Activated CD4-positive, alpha-beta T cell treated with anti-CD3 and anti-CD28 coated beads for 4 hours (primary cell): ENCODE measurements at places on chromosomes 11 and 22.

GRCh38 chr22:28229566-28230485 is 310.8 kb upstream of the PITPNB start:
- DNase-seq = no peak

DNA sequence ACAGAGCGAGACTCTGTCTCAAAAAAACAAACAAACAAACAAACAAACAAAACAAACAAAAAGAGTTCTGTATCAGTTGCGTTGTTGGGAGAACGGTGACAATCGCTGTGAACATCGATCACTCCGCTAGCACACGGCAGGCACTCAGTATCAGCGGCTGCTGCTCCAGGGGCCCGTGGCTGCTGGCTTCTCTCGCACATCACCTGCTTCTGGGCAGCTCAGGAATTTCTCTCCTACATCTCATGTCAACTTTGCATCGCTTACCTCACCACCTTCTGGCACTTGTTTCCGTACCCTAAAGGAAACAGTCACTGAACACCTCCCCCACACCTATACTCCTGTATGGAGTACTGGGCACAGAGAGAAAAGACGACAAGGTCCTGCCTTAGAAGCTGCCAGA is 70.3 kb upstream of the WNT7B start:
- no peak for DNase-seq

DNA sequence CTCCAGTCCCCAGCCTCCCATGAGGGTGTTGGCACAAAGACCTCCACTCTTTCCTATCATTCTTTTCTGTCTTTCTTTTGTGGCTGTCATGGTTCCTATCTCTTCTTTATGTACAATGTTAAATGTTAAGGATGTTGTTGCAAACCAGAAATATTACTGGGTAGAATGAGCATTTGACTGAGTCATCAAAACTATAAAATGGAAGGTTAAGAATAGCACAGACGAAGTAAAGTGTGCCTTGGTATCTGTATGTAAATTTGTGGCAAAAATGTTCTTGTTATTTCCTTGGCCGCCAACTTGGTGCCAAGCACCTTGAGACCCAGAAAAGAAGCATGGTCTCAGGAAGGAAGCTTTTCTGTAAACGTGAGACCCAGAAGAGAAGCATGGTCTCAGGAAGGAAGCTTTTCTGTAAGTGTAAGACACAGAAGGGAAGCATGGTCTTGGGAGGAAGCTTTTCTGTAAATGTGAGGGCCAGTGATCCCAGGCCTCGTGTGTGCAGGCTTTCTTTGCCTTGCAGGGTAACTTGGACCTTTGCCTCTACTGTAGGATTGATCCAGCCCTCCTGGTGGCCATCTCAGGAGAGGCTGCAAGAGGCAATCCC is 6.7 kb upstream of the PKP3 start:
- no peak for DNase-seq

DNA sequence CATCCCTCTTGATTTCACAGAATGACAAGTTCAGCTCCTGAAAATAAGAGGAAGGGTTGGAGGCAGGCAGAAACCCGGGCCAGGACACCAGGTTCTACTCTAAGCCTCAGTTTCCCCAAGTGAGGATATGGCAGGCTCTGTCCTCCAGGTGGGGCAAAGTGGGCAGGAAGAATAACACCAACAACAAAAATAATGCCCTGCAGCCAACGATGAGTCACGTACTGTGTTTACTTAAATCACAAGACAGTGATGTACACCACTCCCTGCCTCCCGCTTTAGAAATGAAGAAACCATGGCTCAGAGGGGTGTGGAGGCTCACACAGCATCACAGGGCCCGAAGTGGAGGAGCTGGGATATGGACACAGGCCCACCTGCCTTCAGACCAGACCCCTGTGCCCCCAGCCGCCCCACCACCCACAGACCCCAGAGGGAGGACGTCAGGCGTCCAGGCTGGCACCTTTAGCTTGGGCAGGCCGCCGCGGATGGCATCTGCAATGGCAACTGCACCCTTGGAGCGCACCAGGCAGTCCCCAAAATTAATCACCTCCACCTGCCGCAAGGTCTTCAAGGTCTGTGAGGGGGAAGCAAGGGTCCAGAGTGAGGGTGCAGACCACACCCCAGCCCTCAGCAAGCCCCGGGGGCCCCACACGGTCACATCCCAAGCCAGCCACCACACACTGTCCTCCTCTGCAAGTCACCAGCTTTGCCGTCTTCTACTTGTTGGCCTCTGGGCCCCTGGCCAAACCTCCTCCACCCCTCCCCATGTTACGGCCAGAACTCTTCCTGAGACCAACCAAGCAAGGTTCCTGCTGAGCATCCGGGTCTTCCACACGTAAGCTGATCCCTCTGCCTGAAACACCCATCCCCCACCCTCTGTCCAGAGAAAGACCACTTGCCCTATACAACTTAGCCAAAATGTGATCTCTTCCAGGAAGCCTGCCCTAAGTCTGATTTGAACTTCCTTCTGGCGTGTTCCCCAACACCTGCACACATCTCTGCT is 15.8 kb upstream of the CHADL start:
- no peak for DNase-seq

GRCh38 chr11:95991545-95991944 is 67.6 kb upstream of the MTMR2 start:
- DNase-seq = no peak

GRCh38 chr11:16587670-16588069 is 150.8 kb upstream of the C11orf58 start:
- DNase-seq = no peak

GRCh38 chr11:61404641-61405040 is 12.3 kb downstream of the TMEM216 start:
- no peak for DNase-seq

DNA sequence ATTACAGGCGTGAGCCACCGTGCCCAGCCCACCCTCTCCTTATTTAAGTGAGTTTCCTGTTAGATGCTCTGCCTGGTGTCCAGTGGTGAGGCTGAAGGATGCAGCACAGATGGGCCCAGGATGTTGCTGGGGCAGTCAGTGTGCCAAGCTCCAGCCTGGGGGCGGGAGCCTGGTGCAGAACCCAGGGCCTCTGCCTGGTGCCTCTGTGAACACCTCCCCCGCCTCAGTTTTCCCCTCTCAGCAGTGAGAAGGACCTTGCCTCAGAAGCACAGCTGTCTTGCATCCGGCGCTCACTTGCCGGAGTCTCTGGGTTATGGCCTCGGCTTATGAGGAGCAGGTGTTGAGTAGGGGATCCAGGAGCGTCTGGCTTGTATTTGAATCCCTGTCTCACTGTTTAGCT is 116.2 kb downstream of the KIAA1671 start:
- peak; percentile 17 for DNase-seq

DNA sequence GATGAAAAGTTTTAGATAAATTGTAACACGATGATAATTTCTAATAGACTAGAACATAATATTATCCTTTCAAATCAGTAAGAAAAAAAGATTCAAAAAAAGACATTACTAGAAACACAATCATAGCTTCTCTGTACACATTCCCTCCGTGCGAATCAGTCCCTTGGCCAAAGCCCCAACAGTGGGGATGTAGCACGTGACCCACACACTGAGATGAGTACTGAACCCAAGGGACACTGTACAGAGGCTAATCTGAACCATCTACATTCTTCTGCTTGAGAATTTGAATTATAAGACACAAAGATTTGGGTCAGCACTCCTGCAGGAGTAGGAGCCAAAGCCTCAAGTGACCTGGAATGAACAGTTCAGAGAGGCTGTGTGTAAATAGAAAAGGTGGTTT is 353.7 kb downstream of the INSC start:
- DNase-seq = no peak

DNA sequence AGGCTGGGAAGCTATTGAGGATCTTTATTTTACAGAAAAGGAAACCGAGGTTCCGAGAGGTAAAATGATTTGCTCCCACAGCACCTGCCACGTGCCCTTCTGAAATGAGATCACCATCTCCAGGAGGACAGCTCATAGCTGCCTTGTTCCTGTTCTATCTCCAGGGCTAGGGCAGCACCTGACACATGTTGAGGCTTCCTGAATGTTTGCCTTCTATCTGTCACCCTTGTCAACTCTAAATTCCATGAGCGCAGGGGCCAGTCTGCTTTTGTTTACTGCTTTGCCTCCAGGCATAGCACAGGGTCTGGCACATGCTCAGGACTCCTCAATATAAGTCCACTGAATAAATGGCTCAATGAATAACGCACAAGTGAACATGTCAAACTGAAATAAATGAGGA is 24.1 kb downstream of the ASCC2 start:
- no peak for DNase-seq

DNA sequence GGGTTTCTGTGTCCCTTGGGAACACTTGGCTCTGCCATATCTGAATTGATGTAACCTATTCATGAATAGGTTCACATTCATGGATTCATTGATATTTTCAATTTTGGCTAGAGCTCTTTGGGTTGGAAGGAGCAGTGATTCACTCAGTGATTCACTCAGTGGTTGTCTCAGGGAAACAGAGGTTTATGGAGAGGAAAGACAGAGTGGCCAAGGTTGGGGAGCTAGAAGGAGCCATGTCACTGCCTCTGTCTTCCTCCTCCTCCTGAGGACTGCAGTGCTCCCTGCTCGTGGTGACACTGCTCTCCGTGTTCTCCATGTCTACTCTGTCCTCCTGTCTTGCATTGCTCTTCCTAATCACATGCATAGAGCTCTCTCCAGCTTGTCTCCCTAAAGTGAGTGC is 17.4 kb downstream of the CEP164 start:
- DNase-seq = no peak

DNA sequence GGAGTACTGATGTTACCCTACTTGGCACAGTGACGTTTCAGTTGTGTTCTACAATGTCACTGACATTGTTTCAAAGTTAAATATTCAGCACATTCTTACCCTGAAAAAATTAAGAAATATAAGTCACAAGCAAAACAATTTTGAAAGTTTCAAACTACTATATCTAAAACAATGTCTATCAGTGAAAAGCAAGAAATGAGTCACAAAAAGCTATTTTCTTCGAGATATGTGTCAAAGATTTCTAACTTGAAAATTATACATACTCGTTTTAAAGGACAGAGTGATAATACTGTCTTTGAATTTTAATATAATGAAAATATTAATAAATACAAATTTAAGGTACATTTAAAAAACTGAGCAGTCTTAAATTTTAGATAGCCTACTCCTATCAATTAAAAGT is 42.9 kb downstream of the RDX start:
- no peak for DNase-seq

GRCh38 chr11:6995703-6996102 is 24.4 kb downstream of the ZNF214 start:
- DNase-seq = no peak

DNA sequence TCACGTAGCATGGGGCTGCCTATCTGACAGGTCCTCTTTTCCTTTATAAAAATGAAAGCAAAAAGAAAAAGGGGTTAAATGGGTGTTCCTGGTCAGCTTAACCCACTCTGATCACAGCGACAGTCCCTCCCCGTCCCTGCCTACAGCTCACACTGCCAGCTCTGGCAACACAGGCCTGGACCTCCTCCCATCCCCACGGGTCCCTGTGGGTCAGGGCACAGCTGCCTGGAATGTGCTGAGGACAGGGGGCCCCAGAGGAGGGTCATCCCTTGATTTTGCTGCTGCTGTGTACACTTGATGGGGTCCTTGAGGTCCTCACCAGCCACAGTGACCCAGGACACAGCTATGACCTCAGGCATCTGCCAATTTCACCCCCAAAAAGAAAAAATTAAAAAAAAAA is 29.6 kb upstream of the CYP2D6 start:
- no peak for DNase-seq

GRCh38 chr11:113163291-113164030 is 150.9 kb upstream of the TTC12 start:
- DNase-seq = no peak

DNA sequence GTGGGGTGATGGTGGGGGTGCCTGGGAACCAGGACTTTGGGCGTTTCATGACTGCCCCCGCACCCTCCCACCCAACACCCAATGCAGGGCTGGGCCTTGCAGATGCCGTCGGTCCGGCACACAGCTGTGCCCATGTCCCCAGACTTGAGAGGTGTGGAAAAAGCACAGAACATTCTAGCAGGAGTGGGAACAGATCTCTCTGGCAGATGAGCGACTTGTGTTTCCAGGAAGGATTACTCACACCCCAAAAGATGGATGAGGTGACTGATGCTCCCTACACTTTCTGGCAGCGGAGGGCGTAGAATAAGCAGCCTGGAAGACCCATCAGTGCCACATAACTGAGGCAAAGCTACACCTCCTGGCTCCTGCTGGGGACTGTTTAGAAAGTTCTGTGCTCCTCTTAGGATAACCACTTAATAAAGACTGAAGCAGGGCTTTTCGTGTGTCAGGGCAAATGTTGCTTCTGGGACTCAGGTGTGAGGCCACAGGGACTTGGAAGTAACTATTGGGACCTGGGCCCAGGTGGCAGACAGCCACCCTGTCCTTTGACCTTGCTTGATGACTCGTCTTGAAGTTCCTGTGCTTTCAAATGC is 24.2 kb downstream of the FBLN1 start:
- no peak for DNase-seq

GRCh38 chr11:11213117-11213516 is 139.9 kb downstream of the CSNK2A3 start:
- DNase-seq = no peak
